ENCODE measurements at places on chromosomes 6 and 20.
A peak's percentile ranks its signal among the peaks of the same experiment; 100 is the strongest.

DNA sequence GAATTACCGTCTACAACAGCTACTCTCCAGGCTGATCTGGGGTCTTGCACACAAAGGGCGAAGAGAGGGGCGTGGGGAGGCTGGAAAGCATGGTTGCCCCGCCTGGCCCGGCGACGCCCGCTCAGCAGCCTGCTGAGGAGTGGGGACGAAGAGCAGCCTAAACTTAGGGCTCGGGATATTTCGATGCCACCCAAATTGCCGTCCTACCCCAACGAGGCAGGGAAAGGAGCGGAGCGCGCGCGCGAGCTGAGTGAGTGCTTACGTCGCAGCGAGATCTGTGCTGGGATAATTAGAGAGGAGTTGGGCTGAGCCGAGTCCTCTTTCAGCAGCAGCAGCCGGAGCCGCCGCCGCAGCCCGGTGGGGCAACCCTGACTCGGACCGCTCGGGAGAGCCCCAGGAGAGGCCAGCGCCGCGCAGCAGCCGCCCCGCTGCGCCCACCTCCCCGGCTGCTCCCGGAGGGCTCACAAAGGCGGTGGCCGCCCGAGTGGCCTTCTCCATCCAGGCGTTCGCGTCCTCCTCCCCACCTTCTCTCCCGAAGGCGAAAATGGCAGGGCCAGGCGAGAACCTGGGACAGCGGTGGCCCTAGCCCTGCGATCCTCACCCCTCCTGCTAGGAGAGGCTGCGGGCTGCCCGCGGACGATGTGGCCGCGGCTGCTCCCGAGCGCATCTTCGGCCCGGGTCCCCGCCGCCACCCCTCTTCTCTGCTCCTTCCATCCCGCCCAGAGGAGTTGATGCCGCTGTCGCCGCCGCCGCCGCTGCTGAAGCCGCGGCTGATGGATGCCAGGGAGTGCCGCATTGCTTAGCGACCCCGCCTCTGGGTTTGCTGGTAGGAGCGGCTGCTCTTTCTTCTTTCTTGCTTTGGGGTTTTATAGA, at the start of gene CLVS2:
Gene CLVS2 (plus strand): TSS at position 315 of the 873 bp plus-strand sequence. CDS start 1,543 bp downstream, outside the sequence.
- H3K4me1 ChIP-seq: no peaks in the 10 kb centered on the region
- H3K27me3 ChIP-seq: peaks cover 9% of the 10 kb centered on the region
- no peaks in the 10 kb centered on the region for H3K36me3 ChIP-seq
- no peak for DNase-seq

GRCh38 chr6:166584155-166584554, 2.3 kb downstream of the RAMACL start:
- H3K4me1 ChIP-seq: peaks cover 22% of the 10 kb centered on the region
- no peak for DNase-seq
- peaks cover 1% of the 10 kb centered on the region for H3K36me3 ChIP-seq
- H3K27me3 ChIP-seq: no peaks in the 10 kb centered on the region
- H3K4me3 ChIP-seq: no peak overlapping the region

- no peaks in the 10 kb centered on the region for H3K27me3 ChIP-seq
- H3K4me3 ChIP-seq: no peak overlapping the region
- H3K27ac ChIP-seq: peak overlapping the region; percentile 45
- H3K36me3 ChIP-seq: peaks cover 8% of the 10 kb centered on the region
- DNase-seq: no peak
- peaks cover 18% of the 10 kb centered on the region for H3K4me1 ChIP-seq
Measured at GRCh38 chr6:38671885-38672467, 31.0 kb downstream of the GLO1 start.

DNA sequence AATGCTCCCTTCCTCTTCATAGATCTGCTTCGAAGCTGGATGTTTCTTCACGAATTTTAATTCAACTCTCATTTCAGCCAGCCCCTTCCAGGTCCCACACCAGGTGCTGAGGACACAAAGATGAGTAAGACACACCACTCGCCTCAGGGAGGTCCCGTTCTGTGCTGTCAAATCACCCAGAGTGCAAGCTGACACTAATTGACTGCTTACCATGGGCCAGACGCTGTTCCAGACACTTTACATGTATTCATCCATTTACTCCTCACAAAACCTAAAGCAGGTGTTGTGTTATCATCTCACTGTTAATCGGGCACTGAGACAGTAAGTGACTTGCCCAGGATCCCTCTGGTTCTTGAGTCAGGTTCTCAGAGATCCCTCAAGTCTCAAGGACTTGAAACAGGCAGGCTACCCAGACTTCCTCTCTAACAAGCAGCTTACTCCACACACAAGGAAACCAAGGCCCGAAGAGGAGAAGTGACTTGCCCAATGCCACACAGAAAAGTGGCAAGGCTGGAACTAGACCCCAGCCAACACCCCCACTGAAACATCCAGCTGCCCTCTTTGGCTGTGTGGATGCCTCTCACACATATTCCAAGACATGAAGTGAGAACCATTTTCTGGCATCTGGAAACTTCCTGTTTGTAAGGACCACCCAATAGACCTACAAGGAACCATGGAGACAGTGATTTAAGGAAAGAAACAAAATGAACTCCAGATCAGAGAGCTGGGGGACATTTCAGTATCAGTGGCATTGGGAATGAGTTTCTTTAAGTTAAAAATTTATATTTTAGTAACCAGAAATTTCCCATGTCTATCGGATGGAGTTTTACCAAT, 174.5 kb downstream of the CDC5L start:
- DNase-seq: no peak
- no peak overlapping the region for H3K4me3 ChIP-seq
- peaks cover 7% of the 10 kb centered on the region for H3K4me1 ChIP-seq
- H3K36me3 ChIP-seq: no peaks in the 10 kb centered on the region
- peaks cover 22% of the 10 kb centered on the region for H3K27me3 ChIP-seq

GRCh38 chr20:4601630-4602296, 119.9 kb upstream of the PRND start:
- H3K4me3 ChIP-seq: no peak overlapping the region
- H3K27me3 ChIP-seq: peaks cover 21% of the 10 kb centered on the region
- no peak overlapping the region for H3K27ac ChIP-seq
- H3K36me3 ChIP-seq: no peaks in the 10 kb centered on the region

Data from memory B cell (primary cell).